ENCODE measurements at places on chromosomes 4 and X. TPM values are rescaled to one million over a fixed set of nuclear protein-coding genes. Genes with fewer than 3 reads are reported as not detected.

- no peak overlapping the region for H3K27ac ChIP-seq
- H3K27me3 ChIP-seq: peaks cover 15% of the 10 kb centered on the region
- H3K36me3 ChIP-seq: no peaks in the 10 kb centered on the region
- no peaks in the 10 kb centered on the region for H3K4me1 ChIP-seq
- H3K4me3 ChIP-seq: no peak overlapping the region
Measured at GRCh38 chr4:150181536-150181935, 103.3 kb downstream of the DCLK2 start.

GRCh38 chr4:54898656-54899340, 226.6 kb downstream of the KDR start:
- peaks cover 3% of the 10 kb centered on the region for H3K27me3 ChIP-seq
- no peaks in the 10 kb centered on the region for H3K36me3 ChIP-seq
- H3K4me1 ChIP-seq: no peaks in the 10 kb centered on the region
- DNase-seq: no peak

GRCh38 chrX:130260316-130260715, 8.4 kb downstream of the ZNF280C start:
- peaks cover 11% of the 10 kb centered on the region for H3K36me3 ChIP-seq
- no peaks in the 10 kb centered on the region for H3K27me3 ChIP-seq
- H3K4me3 ChIP-seq: no peak overlapping the region
- H3K4me1 ChIP-seq: no peaks in the 10 kb centered on the region
- DNase-seq: no peak

- H3K4me1 ChIP-seq: no peaks in the 10 kb centered on the region
- DNase-seq: no peak
- no peaks in the 10 kb centered on the region for H3K27me3 ChIP-seq
- no peak overlapping the region for H3K4me3 ChIP-seq
- no peak overlapping the region for H3K27ac ChIP-seq
Measured at GRCh38 chr4:93313197-93313596, 515.4 kb upstream of the ATOH1 start.

GRCh38 chr4:661231-661630, 12.8 kb downstream of the ATP5ME start:
- peaks cover 19% of the 10 kb centered on the region for H3K36me3 ChIP-seq
- H3K27ac ChIP-seq: no peak overlapping the region
- DNase-seq: no peak
- no peaks in the 10 kb centered on the region for H3K27me3 ChIP-seq
- peaks cover 6% of the 10 kb centered on the region for H3K4me1 ChIP-seq
- H3K4me3 ChIP-seq: no peak overlapping the region

GRCh38 chr4:71602289-71602900, 181.5 kb downstream of the GC start:
- no peak overlapping the region for H3K4me3 ChIP-seq
- DNase-seq: no peak
- H3K36me3 ChIP-seq: no peaks in the 10 kb centered on the region
- H3K4me1 ChIP-seq: no peaks in the 10 kb centered on the region

- no peak for DNase-seq
- H3K27ac ChIP-seq: no peak overlapping the region
- no peaks in the 10 kb centered on the region for H3K27me3 ChIP-seq
- no peaks in the 10 kb centered on the region for H3K4me1 ChIP-seq
Measured at GRCh38 chr4:69531251-69531650, 35.5 kb upstream of the UGT2B4 start.

DNA sequence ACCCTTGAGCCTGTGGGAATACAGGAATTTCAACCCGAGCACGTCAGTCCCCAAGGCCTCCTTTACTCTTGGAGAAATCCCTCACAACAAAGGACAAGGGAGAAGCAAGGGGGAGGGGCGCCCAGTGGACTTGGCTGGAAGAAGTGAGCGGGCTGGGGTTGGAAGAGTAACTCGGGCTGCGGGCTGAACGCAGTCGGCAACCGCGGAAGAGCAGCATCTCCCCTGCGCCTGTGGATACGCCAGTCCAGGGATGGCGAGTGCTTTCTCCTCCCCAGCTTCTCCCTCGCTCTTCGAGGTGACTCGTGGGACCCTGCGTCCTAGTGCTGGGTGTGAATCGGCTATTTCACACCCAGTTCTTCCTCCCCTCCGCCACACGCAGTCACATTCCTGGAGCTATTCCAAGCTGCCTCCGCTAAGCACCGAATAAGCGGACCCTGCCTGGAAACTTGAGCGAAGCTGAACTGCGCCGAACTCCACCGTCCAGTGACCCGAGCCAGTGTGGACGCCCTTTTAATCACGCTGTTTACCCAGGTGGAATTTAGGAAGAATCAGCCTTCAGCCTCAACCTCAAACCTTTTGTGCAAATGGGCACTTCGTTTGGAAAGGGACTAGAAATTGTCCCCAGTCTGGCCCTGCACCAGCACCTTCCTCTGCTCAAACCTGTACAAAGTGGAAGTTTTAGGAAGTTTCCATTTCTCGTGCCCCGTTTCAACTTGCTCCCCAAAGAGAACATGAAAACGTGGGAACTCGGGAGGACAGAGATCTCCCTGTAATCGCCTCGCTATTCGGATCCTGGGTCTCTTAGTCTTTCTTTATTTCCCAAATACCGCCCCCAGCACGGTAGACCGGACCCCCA, 64.3 kb upstream of the WDR17 start:
- peaks cover 8% of the 10 kb centered on the region for H3K4me1 ChIP-seq
- peaks cover 64% of the 10 kb centered on the region for H3K27me3 ChIP-seq
- no peak for DNase-seq
- H3K27ac ChIP-seq: no peak overlapping the region

DNA sequence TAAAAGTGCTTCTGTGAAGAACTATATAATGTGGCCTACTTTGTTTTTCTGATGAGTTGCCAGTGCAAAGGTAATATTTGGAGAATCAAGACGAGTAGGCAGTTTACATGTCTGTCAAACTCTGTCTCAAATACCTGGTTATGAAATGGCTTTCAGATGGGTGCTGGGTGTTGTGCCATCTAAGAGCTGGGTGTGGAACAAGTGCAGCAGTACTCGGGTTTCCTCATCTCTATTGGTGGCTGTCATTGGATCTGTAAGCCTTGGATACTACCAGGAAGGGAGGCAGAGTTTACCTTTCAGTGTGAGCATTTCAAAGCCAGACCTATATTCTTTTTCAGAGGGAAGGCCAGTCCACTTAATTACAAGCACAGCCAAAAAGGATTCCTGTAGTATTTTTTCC, 37.2 kb downstream of the MTM1 start:
- H3K27ac ChIP-seq: no peak overlapping the region
- H3K4me1 ChIP-seq: peaks cover 19% of the 10 kb centered on the region
- DNase-seq: no peak
- H3K4me3 ChIP-seq: no peak overlapping the region

DNA sequence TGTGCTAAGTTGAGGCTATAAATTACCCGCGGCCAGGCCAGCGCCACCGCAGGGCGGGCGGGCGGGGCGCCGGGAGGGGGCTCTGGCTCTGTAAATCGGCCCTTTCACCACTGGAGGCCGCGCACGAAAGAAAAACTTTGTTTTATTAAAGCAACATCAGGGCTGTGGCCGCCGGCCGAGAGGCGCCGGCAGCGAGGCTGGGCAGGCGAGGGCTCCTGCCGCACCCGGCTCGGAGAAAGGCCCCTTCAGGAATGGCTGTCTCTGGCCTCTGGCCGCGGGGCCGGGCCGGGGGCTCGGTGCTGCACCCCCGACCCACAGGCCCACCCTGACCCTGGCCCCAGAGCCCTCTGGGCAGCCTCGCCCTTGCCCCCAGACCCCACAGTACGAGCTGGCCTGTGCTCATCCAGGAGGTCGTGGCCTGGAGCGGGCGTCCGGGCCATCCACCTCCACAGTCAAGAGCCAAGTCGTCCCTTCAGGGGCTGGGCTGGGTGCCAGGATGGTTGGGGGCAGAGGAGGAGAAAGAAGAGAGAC, 29.5 kb upstream of the FGFR3 start:
- H3K36me3 ChIP-seq: no peaks in the 10 kb centered on the region
- H3K27me3 ChIP-seq: peaks cover 20% of the 10 kb centered on the region
- H3K27ac ChIP-seq: no peak overlapping the region
- H3K4me3 ChIP-seq: no peak overlapping the region
- peaks cover 1% of the 10 kb centered on the region for H3K4me1 ChIP-seq
- DNase-seq: no peak

GRCh38 chr4:23667659-23668058, 222.2 kb downstream of the PPARGC1A start:
- H3K4me3 ChIP-seq: no peak overlapping the region
- H3K27me3 ChIP-seq: no peaks in the 10 kb centered on the region
- H3K4me1 ChIP-seq: no peaks in the 10 kb centered on the region
- H3K27ac ChIP-seq: no peak overlapping the region

DNA sequence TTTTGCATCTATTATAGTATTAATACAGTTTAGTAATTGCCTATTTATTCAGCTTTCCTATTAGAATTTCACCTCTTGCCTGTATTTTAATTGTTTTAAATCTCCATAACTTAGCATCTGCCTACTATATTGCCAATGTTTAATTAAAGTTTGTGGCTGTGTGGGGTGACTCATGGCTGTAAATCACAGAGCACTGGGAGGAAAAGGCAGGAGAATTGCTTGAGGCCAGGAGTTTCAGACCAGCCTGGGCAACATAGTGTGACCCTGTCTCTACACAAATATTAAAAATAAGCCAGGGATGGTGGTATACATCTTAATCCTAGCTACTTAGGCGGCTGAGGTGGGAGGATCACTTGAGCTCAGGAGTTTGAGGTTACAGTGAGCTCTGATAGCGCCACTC, 14.5 kb upstream of the CCSER1 start:
- no peak overlapping the region for H3K27ac ChIP-seq
- H3K27me3 ChIP-seq: no peaks in the 10 kb centered on the region
- H3K36me3 ChIP-seq: no peaks in the 10 kb centered on the region
- no peaks in the 10 kb centered on the region for H3K4me1 ChIP-seq
- DNase-seq: no peak

- H3K27me3 ChIP-seq: no peaks in the 10 kb centered on the region
- no peak for DNase-seq
- H3K4me3 ChIP-seq: no peak overlapping the region
- H3K27ac ChIP-seq: no peak overlapping the region
Measured at GRCh38 chrX:45031830-45032378, 158.9 kb downstream of the KDM6A start.

GRCh38 chr4:139207873-139208403, 30.9 kb upstream of the ELF2 start:
- DNase-seq: no peak
- H3K4me3 ChIP-seq: no peak overlapping the region
- H3K4me1 ChIP-seq: peaks cover 2% of the 10 kb centered on the region
- no peak overlapping the region for H3K27ac ChIP-seq

GRCh38 chr4:137524725-137525369, 7.4 kb downstream of the PCDH18 start:
- H3K27me3 ChIP-seq: no peaks in the 10 kb centered on the region
- DNase-seq: no peak
- no peaks in the 10 kb centered on the region for H3K36me3 ChIP-seq
- H3K27ac ChIP-seq: no peak overlapping the region

- peaks cover 2% of the 10 kb centered on the region for H3K36me3 ChIP-seq
- DNase-seq: no peak
- H3K4me1 ChIP-seq: peaks cover 6% of the 10 kb centered on the region
- no peak overlapping the region for H3K27ac ChIP-seq
Measured at GRCh38 chrX:149837639-149838038, 43.3 kb upstream of the MAGEA8 start.

DNA sequence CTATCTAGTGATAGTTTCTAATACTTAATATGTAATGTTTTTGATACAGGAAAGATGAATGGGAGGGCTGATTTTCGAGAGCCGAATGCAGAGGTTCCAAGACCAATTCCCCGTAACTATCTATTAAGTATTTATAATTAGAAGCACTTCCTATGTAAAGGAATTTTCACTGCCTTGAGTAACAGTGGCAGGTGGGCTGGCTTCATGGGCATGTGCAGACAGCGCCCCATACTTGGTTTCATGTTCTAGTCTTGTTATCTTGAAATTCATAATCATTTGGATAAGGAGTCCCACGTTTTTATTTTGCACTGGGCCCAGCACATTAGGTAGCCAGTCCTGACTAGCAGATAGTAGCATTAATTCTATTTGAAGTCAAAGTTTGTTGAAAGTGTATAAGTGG, 1.7 kb downstream of the OCIAD1 start:
- peak overlapping the region; percentile 20 for H3K4me3 ChIP-seq
- peaks cover 17% of the 10 kb centered on the region for H3K36me3 ChIP-seq
- H3K4me1 ChIP-seq: peaks cover 13% of the 10 kb centered on the region
- no peaks in the 10 kb centered on the region for H3K27me3 ChIP-seq

DNA sequence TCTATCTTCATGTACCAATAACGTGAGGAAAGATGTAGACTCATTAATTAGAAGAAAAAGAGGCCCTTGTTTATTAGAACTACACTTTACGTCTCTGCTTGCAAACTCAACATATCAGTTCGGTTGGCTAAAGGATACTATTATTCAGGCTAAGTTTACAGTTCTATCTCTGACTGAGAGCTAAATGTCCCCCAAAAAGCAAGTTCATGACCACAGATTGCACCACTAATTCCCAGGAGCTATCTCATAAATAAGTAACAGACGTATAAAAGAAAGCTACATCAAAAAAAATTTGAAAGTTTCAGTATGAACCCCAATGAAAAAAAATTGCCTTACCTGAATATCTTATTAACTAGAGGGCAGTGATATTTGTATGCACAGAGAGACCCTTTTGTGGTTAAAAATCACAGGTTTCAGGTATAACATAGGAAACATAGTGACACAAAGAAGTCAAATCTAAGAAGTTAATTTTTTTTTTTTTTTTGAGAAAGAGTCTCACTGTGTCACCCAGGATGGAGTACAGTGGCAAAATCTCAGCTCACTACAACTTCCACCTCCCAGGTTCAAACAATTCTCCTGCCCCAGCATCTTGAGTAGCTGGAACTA, 128.9 kb downstream of the MAB21L2 start:
- H3K4me3 ChIP-seq: no peak overlapping the region
- H3K27ac ChIP-seq: no peak overlapping the region
- no peaks in the 10 kb centered on the region for H3K27me3 ChIP-seq
- no peak for DNase-seq
- no peaks in the 10 kb centered on the region for H3K4me1 ChIP-seq

DNA sequence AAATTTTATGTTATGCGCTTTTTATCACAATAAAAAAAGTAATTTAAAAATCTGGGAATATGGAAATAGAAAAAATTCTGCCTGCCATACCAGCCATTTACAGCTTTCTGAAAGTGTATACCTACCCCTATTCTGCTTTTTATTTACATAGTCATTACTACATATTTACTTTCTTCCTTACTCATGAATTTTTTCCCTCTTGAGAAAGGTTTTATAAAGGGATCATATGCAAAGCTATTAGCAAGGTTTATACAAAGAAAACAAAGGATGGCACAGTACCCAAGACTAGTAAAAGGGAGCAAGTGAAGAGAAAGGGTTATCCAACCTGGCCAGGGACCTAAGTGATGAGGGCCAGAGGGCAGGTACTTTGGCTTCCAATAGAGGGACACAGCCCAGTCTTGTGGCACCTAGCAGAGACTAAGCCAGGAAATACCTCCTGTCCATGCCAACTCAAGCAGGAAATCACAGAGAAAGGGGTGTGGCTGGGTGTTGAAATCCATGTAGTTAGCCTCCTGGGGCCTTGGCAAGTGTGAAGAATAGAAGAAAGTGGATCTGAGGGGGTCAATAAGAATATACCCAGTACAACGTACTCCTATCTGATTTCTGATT, 207.3 kb upstream of the VEGFC start:
- H3K4me3 ChIP-seq: no peak overlapping the region
- no peaks in the 10 kb centered on the region for H3K4me1 ChIP-seq
- no peaks in the 10 kb centered on the region for H3K36me3 ChIP-seq
- H3K27me3 ChIP-seq: no peaks in the 10 kb centered on the region

- no peaks in the 10 kb centered on the region for H3K36me3 ChIP-seq
- no peaks in the 10 kb centered on the region for H3K4me1 ChIP-seq
- DNase-seq: no peak
- no peak overlapping the region for H3K27ac ChIP-seq
- H3K4me3 ChIP-seq: no peak overlapping the region
Measured at GRCh38 chr4:170068438-170069128, 21.2 kb downstream of the AADAT start.

Gene ALPK1
- total RNA-seq: 20.9 TPM

Gene HS3ST1
- 0.47 TPM for total RNA-seq

Gene STBD1
- total RNA-seq: 0.44 TPM

Gene EMCN
- not detected for total RNA-seq
